ENCODE measurements at places on chromosomes 1 and 21.

- no peak for DNase-seq
Measured at GRCh38 chr1:81349194-81349965, 451.4 kb upstream of the ADGRL2 start.

- DNase-seq: no peak
Measured at GRCh38 chr21:26194811-26195251, 24.3 kb upstream of the APP start.

DNA sequence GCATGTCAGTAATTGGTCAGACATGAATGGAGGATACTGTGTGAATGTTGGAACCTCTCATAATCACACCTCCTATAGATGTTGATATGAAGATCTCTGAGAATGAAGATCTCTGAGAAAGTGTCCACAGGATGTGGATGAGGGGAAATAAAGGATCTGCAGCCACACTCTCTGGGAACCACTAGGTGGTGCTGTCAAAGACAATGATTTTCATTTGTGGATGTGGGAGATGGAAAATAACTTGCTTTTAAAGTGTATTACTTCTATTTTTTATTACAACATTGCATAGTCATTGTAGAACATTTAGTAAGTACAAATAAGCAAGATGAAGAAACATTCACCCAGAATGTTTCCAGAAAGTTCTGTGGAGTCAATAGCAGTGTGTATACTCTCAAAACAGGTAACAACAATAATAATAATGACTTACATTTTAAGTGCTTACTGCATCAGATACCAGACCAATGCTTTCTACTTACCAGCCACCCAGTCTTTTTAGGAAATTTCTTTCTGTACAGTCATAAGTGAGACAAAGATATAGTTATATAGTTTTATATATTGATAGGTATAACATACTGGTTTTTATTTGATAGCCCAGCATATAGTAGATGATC is 128.2 kb downstream of the ATG4C start:
- DNase-seq: no peak

DNA sequence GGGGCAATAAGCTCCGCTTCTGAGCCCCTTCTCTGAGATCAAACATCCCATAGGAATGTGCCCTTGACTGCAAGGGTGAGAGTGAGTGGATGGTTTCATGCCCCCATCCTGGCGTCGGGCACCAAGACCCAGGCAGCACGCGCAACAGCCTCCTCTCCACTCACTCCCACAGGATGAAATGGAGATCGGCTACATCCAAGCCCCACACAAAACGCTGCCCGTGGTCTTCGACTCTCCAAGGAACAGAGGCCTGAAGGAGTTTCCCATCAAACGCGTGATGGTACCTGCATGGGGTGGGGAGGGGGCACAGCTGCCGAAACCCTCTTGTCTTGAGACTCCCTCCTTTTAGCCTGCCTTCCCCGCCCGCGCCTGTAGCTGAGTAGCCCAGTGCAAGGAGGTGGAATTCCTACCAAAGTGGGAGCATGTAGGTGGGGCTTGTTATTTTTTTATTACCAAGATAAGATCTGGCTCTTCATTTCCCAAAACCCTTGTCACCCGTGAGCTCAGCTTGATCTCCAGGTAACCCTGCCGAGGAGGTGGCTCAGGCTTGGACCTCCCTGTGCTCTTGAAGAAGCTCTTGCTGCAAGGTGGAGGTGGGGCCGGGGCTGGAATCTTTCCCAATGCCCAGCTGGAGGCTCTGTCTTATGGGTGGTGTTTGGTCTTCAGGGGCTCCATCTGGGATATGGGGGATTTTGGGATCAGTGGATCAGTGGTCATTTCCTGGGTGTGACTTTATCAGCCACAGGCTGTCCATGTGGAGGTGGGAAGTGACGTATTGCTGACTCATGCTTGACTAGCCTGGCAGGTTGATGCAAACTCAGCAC is 24.0 kb upstream of the PADI6 start:
- no peak for DNase-seq

DNA sequence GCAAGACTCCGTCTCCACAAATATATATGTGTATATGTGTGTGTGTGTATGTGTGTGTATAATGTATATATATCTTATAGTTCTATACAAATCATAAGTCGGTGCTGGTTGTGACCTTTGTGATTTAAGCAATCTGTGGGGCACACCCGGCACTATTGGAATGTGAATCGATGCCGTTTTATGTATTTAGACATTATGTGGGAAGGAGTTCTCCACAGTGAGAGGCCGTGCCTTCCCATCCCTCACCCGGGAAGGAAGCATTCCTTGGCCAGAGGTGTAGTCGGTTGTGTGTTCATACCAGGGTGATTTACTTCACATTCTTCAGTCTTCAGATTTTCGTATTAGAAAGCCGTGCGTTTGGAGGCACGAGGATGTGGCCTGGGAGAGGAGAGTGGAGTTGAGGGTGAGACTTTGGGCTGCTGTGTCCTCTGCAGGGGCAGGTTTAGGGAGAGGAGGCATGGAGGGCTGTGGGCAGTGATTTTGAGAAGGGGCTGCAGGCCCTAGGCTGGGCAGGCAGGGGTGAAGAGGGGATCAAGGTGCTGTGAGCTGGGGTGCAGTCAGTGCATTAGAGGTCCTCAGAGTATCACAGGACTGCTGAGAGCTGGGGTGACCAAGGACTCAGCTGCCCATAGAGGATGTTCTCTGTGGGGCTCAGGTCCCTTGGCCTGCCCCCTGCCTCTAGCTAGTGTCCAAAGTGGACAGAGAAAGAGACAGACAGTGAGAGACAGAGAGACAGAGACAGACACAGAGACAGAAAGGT is 57.7 kb downstream of the TRIM11 start:
- no peak for DNase-seq

DNA sequence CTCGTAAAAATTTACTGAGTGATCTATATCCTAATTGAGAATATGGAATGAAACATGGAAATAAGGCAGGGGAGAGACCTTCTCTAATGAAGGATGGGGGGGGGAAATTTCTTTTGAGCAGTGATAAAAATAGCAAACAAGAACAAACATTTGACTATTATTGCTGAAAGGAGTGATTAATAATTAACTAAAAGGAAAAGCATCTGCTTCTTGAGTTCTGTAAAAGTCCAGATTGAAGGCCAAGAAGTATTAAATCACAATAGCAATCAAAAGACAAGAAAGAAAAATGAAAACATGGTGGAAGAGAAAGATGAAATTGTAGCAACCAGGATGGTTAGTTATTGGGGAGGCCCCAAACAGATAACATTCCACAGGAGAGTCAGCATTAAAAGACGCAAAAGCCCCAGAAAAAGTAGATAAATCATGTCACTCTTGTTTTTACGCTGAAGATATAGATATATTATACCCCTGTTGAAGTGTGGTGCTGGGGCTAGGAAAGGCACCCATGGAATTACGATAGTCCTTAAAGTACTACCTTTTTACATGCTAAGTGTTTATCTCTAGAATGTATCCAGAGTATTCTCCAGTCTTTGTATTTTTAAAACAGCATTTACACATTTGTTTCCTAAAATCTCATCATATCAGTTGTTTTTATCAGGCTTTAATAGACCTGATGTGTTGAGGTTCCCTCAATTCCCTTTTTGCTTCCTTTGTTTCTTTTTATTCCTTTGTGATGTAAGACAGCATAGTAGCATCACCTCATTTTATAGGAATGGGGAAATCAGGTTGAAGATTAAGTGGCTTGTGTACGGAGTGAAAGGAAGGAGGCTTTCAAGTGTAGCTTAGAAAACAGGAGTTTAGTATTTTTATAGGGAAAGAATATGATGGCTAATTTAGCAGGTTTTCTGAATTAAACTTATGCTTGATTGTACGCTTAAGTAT is 28.9 kb downstream of the DISP1 start:
- no peak for DNase-seq
